Renal cortical epithelial cell (primary cell): ENCODE measurements at places on chromosomes 4 and X. TPM values are rescaled to one million over a fixed set of nuclear protein-coding genes. Genes with fewer than 3 reads are reported as not detected.

The TRIM75 gene
- total RNA-seq, result not detected in 2 replicates

The CFAP299 gene
- 0.25 and 1.6 TPM in 2 replicates for total RNA-seq

The TMPRSS11A gene
- 0.05 TPM in 1 of 2 replicates, not detected in the other for total RNA-seq

The KLHL4 gene
- total RNA-seq, result 2.6 and 3.6 TPM in 2 replicates

The DCAF8L2 gene
- not detected in 2 replicates for total RNA-seq

The PDLIM3 gene
- 2.0 and 6.1 TPM in 2 replicates for total RNA-seq

The LRP2BP gene
- total RNA-seq, result 1.3 TPM in 1 of 2 replicates, not detected in the other

The NCAPG gene
- total RNA-seq, result 1.5 and 14.4 TPM in 2 replicates

The SULT1B1 gene
- not detected in 2 replicates for total RNA-seq

The SRD5A3 gene
- total RNA-seq, result 10.8 and 12.0 TPM in 2 replicates

The RPS3A gene
- 2,300 and 2,775 TPM in 2 replicates for total RNA-seq

The PDS5A gene
- 71.4 and 109 TPM in 2 replicates for total RNA-seq

The SPANXB1 gene
- not detected in 2 replicates for total RNA-seq
